Activated naive CD4-positive, alpha-beta T cell treated with anti-CD3 and anti-CD28 coated beads for 36 hours (primary cell): ENCODE measurements at places on chromosomes 2 and 18. TPM values are rescaled to one million over a fixed set of nuclear protein-coding genes. Genes with fewer than 3 reads are reported as not detected.

TLX2 gene
- 0.10 TPM for total RNA-seq

- no peaks in the 10 kb centered on the region for H3K36me3 ChIP-seq
- H3K27ac ChIP-seq, result no peak overlapping the region
- H3K4me3 ChIP-seq, result no peak overlapping the region
- H3K27me3 ChIP-seq, result peaks cover 3% of the 10 kb centered on the region
These were observed 349.4 kb upstream of the POU3F3 start for GRCh38 chr2:104504331-104505073.

GRCh38 chr18:53771664-53772063 lies 452.8 kb downstream of the MBD2 start:
- no peaks in the 10 kb centered on the region for H3K27me3 ChIP-seq
- no peak overlapping the region for H3K27ac ChIP-seq
- no peak overlapping the region for H3K4me3 ChIP-seq

EVA1A gene
- not detected for total RNA-seq

OTX1 gene
- not detected for total RNA-seq

DNA sequence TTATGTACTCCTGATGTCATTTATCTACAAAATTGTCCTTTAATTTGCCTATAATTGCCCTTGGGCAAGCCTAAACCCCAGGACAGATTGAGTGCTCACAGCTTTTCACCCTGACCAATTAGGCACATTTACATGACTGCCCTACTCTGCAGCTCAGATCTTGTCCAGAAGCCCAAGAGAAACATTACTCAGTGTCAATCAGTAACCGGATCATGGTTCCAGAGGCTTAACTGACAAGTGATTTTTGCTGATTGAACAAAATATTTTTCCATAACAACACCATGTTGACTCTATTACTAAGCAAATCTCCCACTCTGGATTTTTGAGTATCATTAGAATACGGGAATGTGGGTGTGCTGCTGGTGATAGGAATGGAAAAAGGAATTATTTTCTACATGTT lies 465.4 kb upstream of the TNP1 start:
- H3K27me3 ChIP-seq, result no peaks in the 10 kb centered on the region
- peaks cover 12% of the 10 kb centered on the region for H3K36me3 ChIP-seq
- DNase-seq, result no peak
- no peaks in the 10 kb centered on the region for H3K4me1 ChIP-seq
- no peak overlapping the region for H3K4me3 ChIP-seq

GRCh38 chr18:23966909-23967308 lies 47.6 kb upstream of the TTC39C start:
- no peaks in the 10 kb centered on the region for H3K36me3 ChIP-seq
- no peak for DNase-seq
- H3K4me3 ChIP-seq, result no peak overlapping the region

- no peaks in the 10 kb centered on the region for H3K36me3 ChIP-seq
- peaks cover 4% of the 10 kb centered on the region for H3K27me3 ChIP-seq
- H3K27ac ChIP-seq, result no peak overlapping the region
These were observed 38.1 kb upstream of the LHCGR start for GRCh38 chr2:48793671-48794070.

- peaks cover 2% of the 10 kb centered on the region for H3K27me3 ChIP-seq
- H3K36me3 ChIP-seq, result peaks cover 24% of the 10 kb centered on the region
- H3K4me3 ChIP-seq, result peak overlapping the region; percentile 100
- H3K27ac ChIP-seq, result peak overlapping the region; percentile 90
- H3K4me1 ChIP-seq, result peaks cover 13% of the 10 kb centered on the region
These were observed 610 bp downstream of the SPC25 start for GRCh38 chr2:168889635-168890005.

DNA sequence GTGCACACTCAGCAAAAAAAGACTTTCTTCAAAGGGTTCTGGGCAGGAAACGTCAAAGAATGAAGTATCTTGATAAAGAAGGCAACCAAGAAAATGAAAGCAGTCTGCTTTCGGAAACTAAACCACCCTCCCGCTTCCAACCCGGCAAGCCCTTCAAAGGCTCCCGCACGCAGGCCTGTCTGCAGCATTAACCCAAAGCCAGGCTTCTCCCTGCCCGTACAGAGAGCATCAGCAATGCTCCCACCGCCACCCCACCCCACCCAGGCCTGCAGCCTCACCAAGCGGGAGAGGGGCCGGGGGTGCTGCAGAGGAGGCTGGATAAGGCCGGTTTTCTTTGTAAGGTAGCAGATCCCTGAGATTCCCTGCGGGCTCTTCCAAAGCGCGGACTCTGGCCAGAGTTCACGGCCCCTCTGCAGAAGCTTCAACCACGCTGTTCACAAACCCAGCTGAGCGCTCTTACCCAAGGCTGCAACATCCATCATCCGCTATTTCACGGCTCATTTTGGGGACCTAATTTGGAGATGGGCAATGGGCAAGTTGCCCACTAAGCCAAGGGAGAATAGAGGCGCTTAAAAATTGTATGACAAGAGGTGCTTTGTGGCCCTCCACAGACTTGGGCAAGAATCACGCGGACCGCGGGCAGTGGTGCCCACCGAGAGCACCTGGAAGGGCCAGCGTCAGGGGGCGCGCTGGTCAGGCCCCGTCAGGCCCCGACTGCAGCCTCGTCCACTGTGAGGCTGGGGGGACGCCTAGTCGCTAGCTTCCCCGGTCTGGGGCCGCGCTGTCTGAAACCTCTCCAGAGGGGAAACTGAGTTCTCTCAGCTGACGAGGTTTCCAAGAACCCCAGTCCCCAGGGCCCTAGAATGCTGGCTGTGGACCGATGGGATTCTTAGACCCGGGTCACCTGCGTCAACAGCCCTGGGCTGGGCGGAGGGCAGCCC lies 225.4 kb upstream of the ID2 start:
- no peak overlapping the region for H3K27ac ChIP-seq
- DNase-seq, result peak; percentile 71
- no peaks in the 10 kb centered on the region for H3K36me3 ChIP-seq
- peaks cover 18% of the 10 kb centered on the region for H3K27me3 ChIP-seq
- peaks cover 18% of the 10 kb centered on the region for H3K4me1 ChIP-seq

GRCh38 chr2:42809819-42810120 lies 17.4 kb upstream of the HAAO start:
- peak; percentile 60 for DNase-seq
- no peaks in the 10 kb centered on the region for H3K27me3 ChIP-seq
- peak overlapping the region; percentile 53 for H3K4me3 ChIP-seq

DNA sequence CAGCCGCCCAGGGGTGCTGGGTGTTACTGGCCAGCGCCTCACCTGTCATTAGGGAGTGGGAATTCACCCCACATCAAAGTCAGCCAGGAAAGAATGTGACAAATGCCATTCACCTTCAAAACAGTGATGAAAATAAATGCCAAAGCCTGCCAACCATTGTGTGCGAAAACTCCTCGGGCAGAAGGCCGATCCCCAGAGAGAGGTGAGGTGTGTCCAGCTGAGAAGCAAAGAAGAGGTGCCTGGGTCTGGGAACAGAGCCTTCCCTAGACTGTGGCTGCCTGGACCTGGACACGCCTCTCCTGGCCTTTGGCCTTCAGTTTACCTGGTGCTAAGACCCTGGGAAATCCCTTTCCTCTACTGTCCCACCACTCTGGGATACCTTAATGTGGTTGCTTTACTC lies 142.7 kb downstream of the CYP26B1 start:
- H3K27me3 ChIP-seq, result peaks cover 12% of the 10 kb centered on the region
- no peaks in the 10 kb centered on the region for H3K4me1 ChIP-seq
- DNase-seq, result no peak
- no peak overlapping the region for H3K4me3 ChIP-seq
- H3K27ac ChIP-seq, result no peak overlapping the region
- H3K36me3 ChIP-seq, result no peaks in the 10 kb centered on the region

ST6GAL2 gene
- not detected for total RNA-seq

GRCh38 chr2:72581560-72582181 lies 244.2 kb downstream of the EXOC6B start:
- H3K4me3 ChIP-seq, result no peak overlapping the region
- no peak overlapping the region for H3K27ac ChIP-seq
- H3K4me1 ChIP-seq, result no peaks in the 10 kb centered on the region
- H3K36me3 ChIP-seq, result peaks cover 2% of the 10 kb centered on the region

DNA sequence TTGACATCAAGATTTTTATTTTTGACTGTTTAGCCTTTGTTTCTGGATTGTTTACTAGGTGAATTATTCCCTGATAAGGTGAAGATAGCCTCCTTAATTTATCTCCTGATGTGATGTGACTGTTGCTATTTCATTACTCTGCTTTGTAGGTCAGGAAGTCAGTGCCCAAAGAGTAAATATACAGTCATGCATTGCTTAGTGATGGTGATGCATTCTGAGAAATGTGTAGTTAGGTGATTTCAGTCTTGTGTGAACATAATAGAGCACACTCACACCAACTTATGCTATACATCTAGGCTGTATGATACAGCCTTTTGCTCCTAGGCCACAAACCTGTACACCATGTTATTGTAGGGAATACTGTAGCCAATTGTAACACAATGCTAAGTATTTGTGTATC lies 102.4 kb upstream of the THUMPD2 start:
- no peak overlapping the region for H3K4me3 ChIP-seq
- no peaks in the 10 kb centered on the region for H3K4me1 ChIP-seq
- H3K27ac ChIP-seq, result no peak overlapping the region
- H3K36me3 ChIP-seq, result no peaks in the 10 kb centered on the region
- DNase-seq, result no peak

REG1A gene
- not detected for total RNA-seq

KCNG3 gene
- total RNA-seq, result 0.19 TPM

NYAP2 gene
- not detected for total RNA-seq

DNA sequence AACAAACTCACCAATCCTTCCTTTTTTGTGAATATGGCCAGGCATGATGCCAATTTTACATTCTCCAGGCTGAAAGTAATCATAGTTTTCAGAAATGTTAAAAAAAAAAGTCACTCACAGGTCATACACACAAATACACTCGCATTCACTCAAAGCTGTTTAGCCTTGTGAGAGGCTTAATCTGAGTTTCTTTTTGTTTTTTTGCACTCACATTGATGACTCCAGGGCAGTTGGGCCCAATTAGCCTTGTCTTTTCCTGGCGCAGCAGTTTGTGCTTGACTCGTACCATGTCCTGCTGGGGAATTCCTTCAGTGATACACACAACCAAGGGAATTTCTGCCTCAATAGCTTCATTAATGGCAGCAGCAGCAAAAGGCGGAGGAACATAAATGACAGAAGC lies 18.0 kb downstream of the SUCLG1 start:
- DNase-seq, result no peak
- H3K36me3 ChIP-seq, result peaks cover 36% of the 10 kb centered on the region
- no peak overlapping the region for H3K27ac ChIP-seq
- H3K4me1 ChIP-seq, result peaks cover 9% of the 10 kb centered on the region
- no peak overlapping the region for H3K4me3 ChIP-seq

- peaks cover 7% of the 10 kb centered on the region for H3K4me1 ChIP-seq
- H3K36me3 ChIP-seq, result no peaks in the 10 kb centered on the region
- no peak overlapping the region for H3K4me3 ChIP-seq
- peaks cover 52% of the 10 kb centered on the region for H3K27me3 ChIP-seq
- no peak for DNase-seq
- H3K27ac ChIP-seq, result no peak overlapping the region
These were observed 19.4 kb upstream of the CYP1B1 start for GRCh38 chr2:38095079-38095995.

DNA sequence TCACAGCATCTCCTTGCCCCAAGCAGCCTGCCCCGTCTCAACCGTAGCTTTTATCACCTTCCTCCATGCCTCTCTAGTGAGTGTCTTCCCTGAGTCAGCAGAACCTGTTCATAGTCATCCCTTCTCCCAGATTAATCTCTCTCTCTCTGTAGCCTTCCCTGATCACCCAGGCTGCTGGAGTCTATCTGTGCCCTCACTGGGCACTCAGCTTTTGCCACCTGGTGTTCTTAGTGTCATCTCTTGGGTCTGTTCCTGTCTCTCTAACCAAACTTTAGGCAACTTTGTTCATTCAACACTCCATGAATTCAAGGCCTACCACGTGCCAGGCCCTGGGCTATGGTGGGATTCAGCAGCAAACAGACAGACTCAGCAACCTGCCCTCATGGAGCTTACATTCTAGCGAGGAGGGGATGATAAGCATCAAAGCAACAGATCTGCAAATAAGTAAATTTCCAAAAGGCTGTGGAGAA lies 159.1 kb downstream of the SMAD7 start:
- no peak overlapping the region for H3K4me3 ChIP-seq
- H3K27me3 ChIP-seq, result no peaks in the 10 kb centered on the region
- H3K27ac ChIP-seq, result no peak overlapping the region
- no peaks in the 10 kb centered on the region for H3K36me3 ChIP-seq
- no peak for DNase-seq

DNA sequence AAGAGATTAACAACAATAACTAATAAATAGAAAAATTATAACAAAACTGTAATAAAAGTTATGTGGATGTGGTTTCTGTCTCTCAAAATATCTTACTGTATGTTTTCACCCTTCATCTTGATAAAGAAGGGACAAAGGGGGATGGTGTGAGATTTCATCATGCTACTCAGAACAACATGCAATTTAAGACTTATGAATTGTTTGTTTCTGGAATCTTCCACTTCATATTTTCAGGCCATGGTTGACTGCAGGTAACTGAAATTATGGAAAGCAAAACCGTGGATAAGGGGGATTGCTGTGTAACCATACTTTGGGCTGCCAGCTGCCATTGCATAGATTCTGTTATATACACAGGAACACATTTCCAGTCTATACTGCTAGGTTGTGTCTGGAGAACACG lies 45.6 kb downstream of the NEB start:
- no peaks in the 10 kb centered on the region for H3K4me1 ChIP-seq
- H3K27me3 ChIP-seq, result no peaks in the 10 kb centered on the region
- H3K4me3 ChIP-seq, result no peak overlapping the region
- H3K36me3 ChIP-seq, result no peaks in the 10 kb centered on the region

- no peak overlapping the region for H3K4me3 ChIP-seq
- H3K36me3 ChIP-seq, result no peaks in the 10 kb centered on the region
- no peaks in the 10 kb centered on the region for H3K4me1 ChIP-seq
These were observed 466.1 kb downstream of the TGIF1 start for GRCh38 chr18:3916082-3916481.

DNA sequence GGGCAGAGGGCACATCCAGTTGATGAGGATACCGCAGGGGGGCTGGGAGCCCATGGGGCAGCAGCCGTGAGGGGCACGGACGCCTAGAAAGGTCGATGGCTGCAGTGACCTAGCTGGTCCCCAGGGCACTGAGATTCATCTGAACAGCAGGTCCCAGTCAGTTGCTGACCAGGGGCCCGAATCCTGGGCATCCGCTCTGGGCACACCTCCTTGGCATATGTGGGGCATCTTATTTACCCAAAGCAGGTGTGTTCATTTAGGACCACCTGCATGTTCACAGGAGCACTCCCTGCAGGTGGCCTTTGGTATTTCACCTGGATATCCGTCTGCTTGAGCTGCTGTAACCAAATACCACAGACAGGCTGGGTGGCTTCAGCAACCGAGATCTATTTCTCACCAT lies 72.0 kb upstream of the ODC1 start:
- no peak overlapping the region for H3K4me3 ChIP-seq
- no peaks in the 10 kb centered on the region for H3K4me1 ChIP-seq
- no peak for DNase-seq
- no peak overlapping the region for H3K27ac ChIP-seq

SLC9A4 gene
- total RNA-seq, result 0.10 TPM

GRCh38 chr2:78940998-78941397 lies 84.5 kb upstream of the REG3G start:
- no peaks in the 10 kb centered on the region for H3K27me3 ChIP-seq
- no peak for DNase-seq
- H3K27ac ChIP-seq, result no peak overlapping the region
- H3K4me1 ChIP-seq, result no peaks in the 10 kb centered on the region
- no peak overlapping the region for H3K4me3 ChIP-seq
